Heart right ventricle (tissue), 16 donors: ENCODE measurements at places on chromosomes 16 and 17. TPM values are rescaled to one million over a fixed set of nuclear protein-coding genes. Genes with fewer than 3 reads are reported as not detected.
A peak's percentile ranks its signal among the peaks of the same experiment; 100 is the strongest.

- DNase-seq = no peak
These were observed 2.2 kb upstream of the CHD3 start for GRCh38 chr17:7886227-7887037.

HEATR9 gene
- total RNA-seq = not detected

DNA sequence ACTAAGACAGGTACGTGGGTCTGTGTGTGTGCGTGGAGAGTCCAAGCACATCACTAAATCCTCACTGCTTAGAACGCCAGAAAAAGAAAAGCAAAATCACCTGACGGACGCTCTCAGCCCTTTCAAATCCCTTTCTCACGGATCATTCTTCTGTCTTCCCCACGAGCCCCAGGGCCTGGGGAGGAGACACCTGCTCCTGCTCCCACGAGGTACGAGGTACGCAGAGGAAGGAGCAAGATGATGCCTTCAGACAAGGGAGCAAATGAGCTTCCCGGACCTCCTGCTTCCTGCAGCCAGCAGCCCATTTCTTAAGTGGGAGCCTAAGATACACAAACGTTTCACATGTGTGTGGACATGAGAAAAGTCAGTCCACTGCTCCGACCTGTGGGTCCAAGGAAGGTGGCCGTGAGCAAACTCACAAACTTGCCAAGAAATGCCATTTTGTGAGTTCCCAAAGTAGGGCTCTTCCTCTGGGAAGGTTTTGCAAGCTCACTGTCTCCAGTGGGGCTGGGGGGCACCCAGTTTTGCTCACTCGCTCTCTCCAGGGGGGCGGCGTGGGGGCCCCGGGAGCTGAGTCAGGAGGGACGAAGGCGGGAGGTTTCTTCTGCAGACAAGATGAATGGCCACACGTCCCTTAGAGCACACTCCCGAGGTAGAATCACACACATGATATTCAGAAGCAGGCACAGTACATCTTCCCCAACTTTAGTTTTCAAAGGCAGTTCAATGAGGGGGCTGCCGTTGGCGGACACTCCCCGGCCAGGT, 68.1 kb downstream of the MRM3 start:
- DNase-seq = no peak

DNA sequence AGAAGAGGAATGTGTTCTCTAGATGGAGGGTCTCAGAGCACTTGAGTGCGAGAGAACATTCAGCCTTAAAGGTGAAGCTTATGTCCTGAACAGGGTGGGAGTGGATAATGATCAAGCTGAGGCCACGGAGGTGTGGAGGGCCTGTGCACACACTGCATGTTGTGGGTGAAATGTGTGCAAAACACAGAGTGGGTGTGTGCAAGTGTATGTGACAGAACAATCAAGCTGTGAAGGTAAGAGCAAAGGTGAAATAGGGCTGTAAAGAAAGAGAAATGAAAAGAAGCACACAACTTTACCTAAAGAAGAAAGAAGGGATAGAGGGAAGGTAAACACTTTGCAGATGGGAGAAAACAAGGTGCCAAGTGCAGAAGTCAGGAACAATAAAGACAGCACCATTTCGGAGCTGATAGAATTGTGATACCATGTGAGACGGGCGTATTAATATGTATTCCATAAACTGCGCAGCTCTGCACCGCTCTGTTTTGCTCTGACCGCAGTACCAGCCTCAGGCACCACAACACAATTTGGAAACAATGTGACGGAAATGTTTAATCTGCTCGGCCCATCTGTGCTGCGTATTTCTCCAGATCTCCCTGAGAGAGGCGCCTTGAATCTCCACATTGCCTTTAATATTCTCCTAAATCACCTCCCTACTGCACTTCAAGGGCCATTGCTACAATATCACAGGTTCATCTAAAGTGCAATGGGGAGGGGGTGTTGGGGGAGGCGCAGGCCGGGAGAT, 40.6 kb downstream of the SNX11 start:
- DNase-seq = no peak

DNA sequence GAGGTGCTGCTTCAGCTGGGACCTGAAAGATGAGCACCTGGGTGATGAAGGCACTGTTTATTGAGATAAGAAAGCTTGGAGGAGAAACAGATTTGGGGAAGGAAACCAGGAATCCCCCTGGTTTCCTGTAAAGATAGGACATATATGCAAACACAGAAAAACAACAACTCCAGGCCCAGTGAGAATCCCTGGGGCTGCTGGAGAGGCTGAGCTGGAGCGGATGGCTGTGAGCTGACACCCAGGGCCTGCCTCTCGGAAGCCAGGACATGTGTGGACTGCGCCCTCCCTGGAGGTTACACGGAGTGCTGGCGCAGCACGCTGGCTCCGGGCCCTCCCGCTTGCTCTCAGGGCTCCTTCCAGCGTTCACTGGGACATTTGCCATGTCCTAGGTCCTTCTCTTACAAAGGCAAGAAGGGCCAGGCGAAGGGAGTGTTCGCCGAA, 57.5 kb downstream of the CYB5B start:
- peak; percentile 91 for DNase-seq

GRCh38 chr17:35241520-35241919, 1.4 kb upstream of the SLFN5 start:
- no peak for DNase-seq

DNA sequence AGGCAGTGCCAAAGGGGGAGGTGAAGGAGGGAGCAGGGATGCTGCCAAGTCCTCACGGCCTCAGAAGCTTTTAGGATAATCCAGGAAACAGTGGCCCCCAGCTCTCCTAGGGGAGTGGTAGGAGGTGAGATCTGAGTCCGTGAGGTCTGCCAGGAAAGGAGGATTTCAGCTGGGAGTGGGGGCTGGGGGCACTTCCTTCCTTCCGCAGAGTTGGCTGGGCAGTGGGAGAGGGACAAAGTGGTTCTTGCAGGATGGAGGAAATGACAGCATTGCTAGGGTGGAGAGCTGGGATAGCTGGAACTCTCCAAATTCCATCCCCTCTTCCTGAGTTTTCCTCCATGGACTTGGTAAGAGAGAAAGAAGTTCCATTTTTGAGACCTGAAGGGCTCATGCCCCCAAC, 4.8 kb upstream of the SP6 start:
- DNase-seq = no peak

GRCh38 chr16:70301121-70301520, 2.1 kb downstream of the DDX19B start:
- no peak for DNase-seq

DNA sequence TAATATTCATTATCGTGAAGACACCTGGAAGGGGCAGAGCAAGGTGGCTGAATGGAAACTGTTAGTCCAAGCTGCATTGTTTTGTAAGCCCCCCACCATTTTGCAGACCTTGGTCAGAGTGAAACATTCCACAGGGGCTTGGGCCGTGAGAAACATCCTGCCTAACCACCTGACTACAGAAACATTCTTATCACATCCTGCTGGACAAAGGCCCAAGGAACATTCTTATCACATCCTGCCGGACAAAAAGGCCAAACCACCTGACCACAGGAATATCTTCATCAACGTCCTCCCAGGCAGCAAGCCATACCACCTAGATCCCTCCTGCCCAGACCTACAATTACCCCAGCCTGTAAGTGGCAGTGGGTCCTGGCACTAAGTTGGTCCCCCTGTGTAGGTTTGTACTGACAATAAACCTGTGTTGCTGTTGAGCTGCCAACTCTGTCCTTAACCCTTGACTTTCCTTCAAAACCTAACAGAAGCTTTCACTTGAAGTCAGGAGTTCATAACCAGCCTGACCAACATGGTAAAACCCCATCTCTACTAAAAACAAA, 19.6 kb downstream of the ATF7IP2 start:
- peak; percentile 60 for DNase-seq

RAC3 gene
- total RNA-seq = 0.97 TPM

MT4 gene
- not detected for total RNA-seq

DNA sequence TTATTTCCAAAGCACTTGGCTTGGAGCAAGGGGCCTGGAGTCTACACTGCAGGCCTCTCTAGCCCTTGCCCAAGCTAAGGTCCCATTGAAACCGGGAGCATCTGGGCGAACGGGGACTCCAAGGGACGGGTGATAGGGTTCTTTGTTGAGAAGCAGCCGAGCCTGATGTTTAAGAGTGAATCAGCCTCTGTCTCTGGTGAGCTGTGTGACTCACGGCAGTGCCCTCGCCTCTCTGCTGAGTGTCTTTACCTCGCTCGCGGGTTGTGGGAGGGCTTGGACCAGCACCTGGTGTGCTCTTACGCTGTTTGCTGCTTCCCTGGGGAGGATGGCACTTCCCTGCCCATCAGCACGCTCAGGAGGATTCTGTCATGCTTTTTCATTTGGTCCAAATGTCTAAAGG, 1.3 kb downstream of the HGS start:
- no peak for DNase-seq

DNA sequence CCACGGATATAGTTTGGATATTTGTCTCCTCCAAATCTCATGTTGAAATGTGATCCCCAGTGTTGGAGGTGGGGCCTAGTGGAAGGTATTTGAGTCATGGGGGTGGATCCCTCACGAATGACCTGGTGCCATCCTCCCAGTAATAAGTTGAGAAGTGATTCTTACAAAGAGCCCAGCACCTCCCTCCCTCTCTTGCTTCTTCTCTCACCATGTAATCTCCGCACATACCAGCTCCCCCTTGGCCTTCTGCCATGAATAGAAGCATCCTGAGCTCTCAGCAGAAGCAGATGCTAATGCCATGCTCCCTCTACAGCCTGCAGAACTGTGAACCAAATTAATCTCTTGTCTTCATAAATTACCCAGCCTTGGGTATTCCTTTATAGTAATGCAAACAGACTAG, 41.9 kb upstream of the RBBP6 start:
- DNase-seq = no peak

YBX2 gene
- 1.1 TPM for total RNA-seq

DNA sequence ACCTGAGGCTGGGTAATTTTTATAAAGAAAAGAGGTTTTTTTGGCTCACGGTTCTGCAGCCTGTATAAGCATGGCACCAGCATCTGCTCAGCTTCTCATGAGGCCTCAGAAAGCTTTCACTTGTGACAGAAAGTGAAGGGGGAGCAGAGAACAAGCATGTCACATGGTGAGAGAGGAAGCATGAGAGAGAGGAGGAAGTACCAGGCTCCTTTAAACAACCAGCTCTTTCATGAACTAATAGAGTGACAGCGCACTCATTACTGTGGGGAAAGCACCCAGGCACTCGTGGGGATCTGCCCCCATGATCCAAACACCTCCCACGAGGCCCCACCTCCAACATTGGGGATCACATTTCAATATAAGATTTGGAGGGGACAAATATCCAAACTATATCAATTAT, 86.8 kb downstream of the USP32 start:
- DNase-seq = no peak

DNA sequence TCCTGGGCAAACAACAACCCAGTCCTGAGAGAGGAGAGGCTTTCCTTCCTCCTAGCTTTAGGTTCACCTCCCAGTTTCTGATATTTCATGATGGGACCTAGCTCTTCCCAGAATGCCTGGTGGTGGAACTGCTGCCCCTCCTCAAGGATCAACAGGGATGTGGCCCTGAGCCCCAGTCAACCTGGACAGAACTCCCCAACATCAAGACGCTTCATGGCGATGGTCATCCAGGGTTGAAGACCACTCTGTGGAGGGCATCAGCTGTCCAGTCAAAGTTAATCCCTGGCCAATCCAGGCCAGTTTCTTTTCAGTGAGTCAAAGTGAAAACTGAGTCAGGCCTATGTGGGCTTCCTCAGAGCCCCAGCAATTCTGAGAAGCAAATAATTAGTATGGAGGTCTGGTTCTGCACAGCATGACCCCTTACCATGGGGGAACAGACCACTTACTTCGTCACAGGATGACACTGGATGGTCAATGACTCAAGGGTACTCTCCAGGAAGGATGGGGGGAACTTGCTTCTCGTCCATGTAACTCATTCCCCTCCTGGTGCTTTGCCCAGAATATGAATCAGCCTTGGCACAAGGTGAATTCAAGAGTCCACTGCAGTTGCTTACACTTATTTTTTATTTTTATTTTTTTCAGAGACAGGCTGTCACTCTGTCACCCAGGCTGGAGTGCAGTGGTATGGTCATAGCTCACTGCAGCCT, 14.7 kb upstream of the XYLT2 start:
- no peak for DNase-seq

- no peak for DNase-seq
These were observed 327.9 kb downstream of the SLC39A11 start for GRCh38 chr17:72764632-72765041.

GRCh38 chr16:85168732-85169256, 56.5 kb upstream of the CIBAR2 start:
- peak; percentile 66 for DNase-seq

DNA sequence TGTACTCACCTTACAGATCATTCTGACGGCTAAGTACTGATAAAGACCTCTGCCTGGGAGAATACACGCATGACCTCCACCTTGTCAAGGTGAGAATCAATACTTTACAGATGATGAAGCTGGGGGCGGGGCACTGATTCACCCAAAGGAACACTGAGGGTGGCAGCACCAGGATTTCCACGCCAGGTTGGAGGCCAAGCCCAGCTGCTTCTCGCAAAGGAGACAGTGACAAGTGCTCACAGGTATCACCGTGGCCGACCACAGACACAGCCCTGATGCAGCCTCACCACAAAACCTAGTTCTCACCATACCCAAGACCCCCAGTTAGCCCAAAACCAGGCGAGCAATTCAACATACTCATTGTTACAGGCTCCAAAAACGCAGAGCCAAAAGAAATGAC, 434.2 kb downstream of the SOX9 start:
- no peak for DNase-seq

DNA sequence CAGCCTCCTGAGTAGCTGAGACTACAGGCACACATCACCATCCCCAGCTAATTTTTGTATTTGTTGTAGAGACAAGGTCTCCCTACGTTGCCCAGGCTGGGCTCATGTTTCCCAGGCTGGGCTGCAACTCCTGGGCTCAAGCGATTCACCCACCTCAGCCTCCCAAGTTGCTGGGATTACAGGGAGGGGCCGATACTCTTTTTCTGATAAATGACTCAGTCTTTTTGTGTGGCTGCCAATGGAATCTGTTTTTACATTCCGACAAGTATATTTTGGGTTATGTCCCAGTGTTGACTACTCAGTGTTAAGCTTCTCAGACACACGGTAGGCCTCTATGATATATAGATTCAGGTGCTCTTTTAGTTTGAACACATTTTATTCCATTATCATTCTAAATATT, 58.1 kb downstream of the SLFN11 start:
- peak; percentile 63 for DNase-seq

JMJD6 gene
- total RNA-seq = 79.3 TPM

PABPN1L gene
- not detected for total RNA-seq

LDHD gene
- 69.7 TPM for total RNA-seq

KCNH6 gene
- not detected for total RNA-seq

DNA sequence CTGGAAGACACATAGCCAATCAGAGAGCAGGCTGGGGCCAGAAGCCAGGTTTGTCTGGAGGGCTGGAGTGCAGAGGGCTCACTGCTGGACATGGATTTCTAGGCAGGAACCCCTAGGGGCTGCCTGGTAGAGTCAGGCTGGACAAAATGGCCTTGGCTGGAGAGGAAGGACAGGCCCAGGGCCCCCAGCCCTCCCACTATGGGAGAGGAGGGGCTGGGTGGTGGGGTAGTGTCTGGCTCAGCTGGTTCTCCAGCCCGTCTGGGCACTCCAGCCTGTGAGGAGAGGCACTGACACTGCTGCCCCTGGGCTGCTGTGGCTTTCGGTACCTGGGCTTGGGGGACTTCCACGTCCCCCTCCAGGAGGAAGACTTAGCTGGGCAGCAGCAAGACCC, 21.7 kb upstream of the DOK4 start:
- no peak for DNase-seq
